ENCODE measurements at places on chromosomes 4 and X. TPM values are rescaled to one million over a fixed set of nuclear protein-coding genes. Genes with fewer than 3 reads are reported as not detected.

DNA sequence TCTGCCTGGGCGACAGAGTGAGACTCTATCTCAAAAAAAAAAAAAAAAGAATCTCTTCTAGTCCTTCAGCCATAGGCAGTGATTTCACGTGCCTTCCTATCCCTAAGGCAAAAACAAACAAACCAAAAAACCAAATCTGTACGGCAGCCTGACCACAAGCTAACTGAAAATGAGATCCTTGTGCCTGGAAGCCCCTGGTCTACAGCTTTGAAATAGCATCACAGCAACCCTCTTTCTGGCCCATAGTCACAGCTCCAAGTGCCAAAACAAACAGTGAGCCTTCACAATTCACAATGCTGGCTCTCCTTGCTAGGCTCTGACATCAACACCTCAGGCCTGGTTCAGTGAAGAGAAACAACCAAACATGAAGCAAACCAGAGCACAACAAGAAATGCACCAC, 46.1 kb downstream of the TMEM150C start:
- no peak overlapping the region for H3K4me3 ChIP-seq
- no peaks in the 10 kb centered on the region for H3K36me3 ChIP-seq
- H3K27ac ChIP-seq = no peak overlapping the region
- H3K4me1 ChIP-seq = no peaks in the 10 kb centered on the region
- H3K27me3 ChIP-seq = no peaks in the 10 kb centered on the region
- no peak for DNase-seq

- no peak overlapping the region for H3K4me3 ChIP-seq
- H3K36me3 ChIP-seq = no peaks in the 10 kb centered on the region
- no peak overlapping the region for H3K27ac ChIP-seq
These were observed 344.5 kb downstream of the BMPR1B start for GRCh38 chr4:95102162-95102790.

- no peak overlapping the region for H3K27ac ChIP-seq
- no peak overlapping the region for H3K4me3 ChIP-seq
- H3K4me1 ChIP-seq = no peaks in the 10 kb centered on the region
- H3K27me3 ChIP-seq = peaks cover 3% of the 10 kb centered on the region
- H3K36me3 ChIP-seq = no peaks in the 10 kb centered on the region
These were observed 83.7 kb upstream of the FAM9C start for GRCh38 chrX:13128104-13128503.

DNA sequence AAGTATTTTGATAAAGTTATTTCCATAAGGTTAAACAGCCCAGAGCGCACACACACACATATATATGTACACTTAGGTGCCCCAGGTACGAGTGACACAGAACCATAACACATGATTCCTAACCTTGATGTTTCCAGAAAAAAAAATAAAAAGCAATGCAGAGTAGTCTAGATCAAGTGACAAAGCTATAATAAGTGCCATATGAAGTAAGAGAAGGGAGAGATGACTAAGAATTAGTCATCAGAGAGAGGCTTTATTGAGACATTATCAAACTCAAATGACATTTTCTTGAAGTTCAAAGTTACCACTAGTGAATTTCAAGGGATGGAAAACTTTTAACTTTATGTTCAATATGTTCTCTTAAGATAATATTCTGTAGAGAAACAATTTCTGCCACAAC, 215.0 kb downstream of the HTR2C start:
- no peak overlapping the region for H3K4me3 ChIP-seq
- H3K36me3 ChIP-seq = no peaks in the 10 kb centered on the region
- peaks cover 4% of the 10 kb centered on the region for H3K27me3 ChIP-seq

Gene SLC49A3
- 8.2 TPM for total RNA-seq

Gene CSAG3
- not detected for total RNA-seq

- no peak overlapping the region for H3K27ac ChIP-seq
- no peaks in the 10 kb centered on the region for H3K36me3 ChIP-seq
- no peak overlapping the region for H3K4me3 ChIP-seq
- peaks cover 69% of the 10 kb centered on the region for H3K27me3 ChIP-seq
These were observed 184.1 kb downstream of the IL1RAPL2 start for GRCh38 chrX:104749951-104750610.

- H3K27me3 ChIP-seq = no peaks in the 10 kb centered on the region
- no peak overlapping the region for H3K27ac ChIP-seq
- DNase-seq = no peak
- H3K4me1 ChIP-seq = no peaks in the 10 kb centered on the region
- no peaks in the 10 kb centered on the region for H3K36me3 ChIP-seq
- no peak overlapping the region for H3K4me3 ChIP-seq
These were observed 331.6 kb upstream of the FAM241A start for GRCh38 chr4:111813555-111814140.

Gene PDE6B
- total RNA-seq = 16.5 TPM

DNA sequence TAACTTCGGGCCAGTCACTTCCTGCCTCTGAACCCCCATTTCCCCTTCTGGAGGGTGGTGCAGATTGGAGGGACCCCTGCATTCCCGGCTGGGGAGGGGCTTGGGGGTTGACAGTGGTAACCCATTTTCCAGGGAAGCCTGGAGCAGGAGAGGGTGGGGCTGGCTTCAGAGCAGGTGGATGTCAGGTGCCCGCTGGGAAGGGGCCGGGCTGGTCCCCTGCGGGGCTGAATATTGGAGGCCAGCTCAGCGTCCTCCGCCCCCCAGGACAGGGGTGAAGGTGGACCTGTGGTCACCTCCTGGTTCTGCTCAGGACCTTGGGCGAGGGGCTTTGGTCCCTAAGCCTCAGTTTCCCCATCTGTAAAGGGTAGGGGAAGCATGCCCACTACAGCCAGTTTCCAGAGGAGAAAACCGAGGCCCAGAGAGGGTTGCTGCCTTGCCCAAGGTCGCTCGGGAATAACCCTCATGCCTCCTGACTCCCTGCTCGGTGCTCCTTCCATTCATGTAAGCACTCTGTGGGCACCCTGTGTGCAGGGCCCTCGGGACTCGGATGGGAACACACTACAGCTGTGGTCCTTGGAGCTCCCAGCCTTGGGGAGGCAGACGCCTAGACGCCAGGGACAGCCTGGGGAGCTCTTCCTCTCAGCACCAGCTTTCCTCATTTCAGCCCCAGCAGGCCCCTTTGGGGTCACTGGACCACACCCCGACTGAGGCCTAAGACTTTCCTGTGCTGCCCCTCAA, 683 bp downstream of the MAN2B2 start:
- no peak for DNase-seq
- peaks cover 7% of the 10 kb centered on the region for H3K4me1 ChIP-seq
- H3K27ac ChIP-seq = peak overlapping the region; percentile 78
- peaks cover 3% of the 10 kb centered on the region for H3K36me3 ChIP-seq

GRCh38 chr4:100657187-100657586, 139.4 kb upstream of the EMCN start:
- H3K4me3 ChIP-seq = no peak overlapping the region
- H3K4me1 ChIP-seq = no peaks in the 10 kb centered on the region
- H3K27me3 ChIP-seq = no peaks in the 10 kb centered on the region
- H3K36me3 ChIP-seq = no peaks in the 10 kb centered on the region
- H3K27ac ChIP-seq = no peak overlapping the region

Gene XKRX
- total RNA-seq = 8.8 TPM

DNA sequence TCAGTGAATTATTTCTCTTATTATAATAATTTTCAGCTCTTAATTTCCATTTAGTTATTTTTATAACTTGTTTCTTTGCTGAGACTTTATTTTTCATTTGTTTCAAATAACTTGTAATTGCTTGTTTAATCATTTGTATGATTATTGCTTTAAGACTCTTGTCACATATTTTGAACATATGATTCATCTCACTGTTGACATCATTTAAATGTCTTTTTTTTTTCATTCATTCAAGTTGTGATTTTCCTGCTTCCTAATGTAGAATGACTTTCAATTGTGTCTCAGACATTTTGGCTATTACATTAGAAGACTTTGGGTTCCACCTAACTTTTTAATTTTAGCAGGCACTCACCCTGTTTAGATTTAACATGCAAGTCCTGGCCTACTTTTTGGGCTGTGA, 234.8 kb upstream of the DIPK2B start:
- H3K4me1 ChIP-seq = no peaks in the 10 kb centered on the region
- peaks cover 24% of the 10 kb centered on the region for H3K27me3 ChIP-seq
- no peak for DNase-seq

GRCh38 chrX:133608406-133608805, 193.1 kb upstream of the GPC4 start:
- H3K27ac ChIP-seq = no peak overlapping the region
- DNase-seq = no peak
- H3K36me3 ChIP-seq = no peaks in the 10 kb centered on the region
- no peaks in the 10 kb centered on the region for H3K4me1 ChIP-seq
- no peaks in the 10 kb centered on the region for H3K27me3 ChIP-seq
- no peak overlapping the region for H3K4me3 ChIP-seq

Gene DDIT4L
- total RNA-seq = 1.3 TPM

DNA sequence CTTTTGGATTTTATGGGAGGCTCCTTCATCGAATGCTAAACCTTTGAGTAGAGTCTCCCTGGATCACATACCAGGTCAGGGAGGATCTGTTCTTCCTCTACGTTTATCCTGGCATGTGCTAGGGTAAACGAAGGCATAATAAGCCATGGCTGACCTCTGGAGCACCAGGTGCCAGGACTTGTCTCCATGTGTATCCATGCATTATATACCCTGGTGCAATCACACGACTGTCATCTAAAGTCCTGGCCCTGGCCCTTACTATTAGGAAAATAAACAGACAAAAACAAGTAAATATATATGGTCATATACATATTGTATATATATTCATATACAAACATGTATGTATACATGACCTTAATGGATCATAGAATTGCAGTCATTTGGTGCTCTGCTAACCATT, 21.2 kb downstream of the EREG start:
- H3K36me3 ChIP-seq = no peaks in the 10 kb centered on the region
- DNase-seq = no peak
- H3K27ac ChIP-seq = no peak overlapping the region
- H3K4me1 ChIP-seq = no peaks in the 10 kb centered on the region
- H3K4me3 ChIP-seq = no peak overlapping the region

DNA sequence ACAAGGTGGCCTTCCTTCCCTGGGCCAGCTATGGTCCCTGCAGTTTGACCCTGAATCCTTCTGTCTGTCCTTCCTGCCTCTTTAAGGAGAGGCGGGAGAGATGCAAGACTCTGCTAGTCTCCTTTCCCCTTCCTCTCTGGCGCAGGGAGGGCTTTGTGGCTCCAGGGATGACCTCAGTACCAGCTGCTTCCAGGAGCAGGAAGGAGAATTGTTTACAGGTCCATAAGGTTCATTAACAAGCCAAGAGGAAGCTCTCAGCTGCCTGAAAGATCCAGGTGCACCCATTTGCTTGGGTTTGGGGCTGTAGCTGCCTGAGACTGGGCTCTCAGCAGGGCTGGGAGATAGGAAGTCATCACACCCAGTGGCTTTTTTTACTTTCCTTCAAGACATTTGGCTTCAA, 4.0 kb upstream of the FATE1 start:
- no peak overlapping the region for H3K4me3 ChIP-seq
- H3K27me3 ChIP-seq = no peaks in the 10 kb centered on the region
- H3K4me1 ChIP-seq = no peaks in the 10 kb centered on the region
- no peak overlapping the region for H3K27ac ChIP-seq

DNA sequence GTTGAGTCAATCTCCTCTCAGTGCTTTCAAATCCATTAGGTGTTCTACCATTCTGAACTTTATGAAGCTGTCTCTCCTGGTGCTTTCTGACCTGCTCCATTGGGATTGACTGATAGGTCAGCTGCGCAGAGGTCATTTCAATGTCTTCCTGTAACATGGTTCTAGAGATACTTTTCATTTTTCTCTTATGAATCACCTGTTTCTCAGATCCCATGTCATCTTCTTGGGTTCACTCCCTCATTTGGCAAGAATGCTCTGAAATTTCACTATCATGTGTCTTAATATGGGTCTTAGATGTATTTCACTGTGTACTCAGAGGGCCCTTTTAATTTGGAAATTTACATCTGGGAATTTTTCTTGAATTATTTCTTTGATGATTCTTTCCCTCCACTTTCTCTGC, 13.8 kb upstream of the PGM2 start:
- H3K4me1 ChIP-seq = no peaks in the 10 kb centered on the region
- H3K4me3 ChIP-seq = no peak overlapping the region
- no peaks in the 10 kb centered on the region for H3K27me3 ChIP-seq
- no peak overlapping the region for H3K27ac ChIP-seq
- no peaks in the 10 kb centered on the region for H3K36me3 ChIP-seq
- DNase-seq = no peak

Measured in lung (tissue), 17 donors.